Activated T-cell treated with anti-CD3 and anti-CD28 coated beads for 24 hours (primary cell): ENCODE measurements at places on chromosomes 3 and 15.
A peak's percentile ranks its signal among the peaks of the same experiment; 100 is the strongest.

GRCh38 chr15:58257776-58258325, 119.7 kb downstream of the AQP9 start:
- no peak for DNase-seq

GRCh38 chr3:148023994-148024393, 614.8 kb downstream of the ZIC1 start:
- no peak for DNase-seq

DNA sequence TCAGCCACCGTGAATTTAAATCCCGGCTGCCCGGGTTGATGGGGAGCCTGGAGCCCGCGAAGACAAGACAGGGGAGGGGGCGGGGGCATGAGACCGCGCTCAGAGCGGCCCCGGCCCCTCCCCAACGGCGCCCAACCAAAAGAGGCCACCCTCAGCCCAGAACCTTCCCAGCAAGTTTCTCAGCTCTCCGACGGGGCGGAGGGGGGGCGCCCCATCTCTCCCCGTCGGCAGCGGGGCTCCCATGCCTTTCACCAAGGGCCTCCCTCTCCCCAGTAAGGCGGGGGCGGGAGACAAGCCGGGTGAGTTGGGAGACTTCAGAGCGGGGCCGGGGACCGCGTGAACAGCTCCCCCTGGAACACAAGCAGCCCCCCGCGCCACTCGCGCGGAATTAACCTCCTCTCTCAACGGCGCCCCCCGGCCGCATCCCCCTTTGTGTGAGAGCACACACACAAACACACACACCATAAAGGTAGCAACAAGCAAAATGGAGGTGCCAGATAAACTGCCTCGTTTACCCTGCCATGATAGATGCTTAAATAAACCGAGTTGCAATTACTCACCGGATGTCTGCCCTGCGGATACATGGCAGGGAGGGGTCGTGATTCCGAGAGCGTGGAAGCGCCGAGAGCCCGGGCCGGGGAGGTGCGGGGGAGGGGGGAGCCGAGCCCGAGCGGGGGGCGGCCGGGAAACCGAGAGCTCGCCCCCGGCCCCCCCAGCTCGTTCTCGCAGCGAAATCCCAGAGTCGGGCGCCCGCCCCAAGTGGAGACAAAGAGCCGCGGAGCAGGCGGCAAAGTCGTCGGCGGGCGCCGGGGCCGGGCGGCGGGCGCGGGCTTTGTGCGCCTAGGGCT, 1.3 kb downstream of the TLE3 start:
- peak; percentile 48 for DNase-seq

DNA sequence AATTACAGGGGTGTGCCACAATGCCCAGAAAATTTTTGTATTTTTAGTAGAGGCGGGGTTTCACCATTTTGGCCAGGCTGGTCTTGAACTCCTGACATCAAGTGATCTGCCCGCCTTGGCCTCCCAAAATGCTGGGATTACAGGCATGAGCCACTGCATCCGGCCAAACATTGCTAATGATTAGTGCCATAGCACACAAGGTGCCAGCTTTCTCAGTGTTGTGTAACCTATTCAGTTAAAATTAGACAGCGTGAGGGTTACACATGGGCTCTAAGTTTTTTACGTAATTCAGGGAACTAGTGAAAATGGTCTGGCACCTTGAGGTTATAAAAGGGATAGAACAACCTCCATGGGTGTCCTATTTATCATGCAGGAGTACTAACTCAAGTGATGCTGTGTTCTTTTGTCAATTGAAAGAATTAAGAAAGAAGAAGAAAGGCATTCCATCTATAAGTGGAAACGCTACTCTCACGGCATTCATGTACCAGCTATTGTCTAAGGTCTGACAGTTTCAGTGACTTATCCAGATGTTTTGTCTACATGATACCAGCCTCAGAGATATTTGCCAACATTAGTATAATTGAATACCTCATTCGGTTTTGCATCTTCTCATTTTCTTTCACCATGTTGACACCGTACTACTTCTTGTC, 84.7 kb downstream of the EOMES start:
- DNase-seq = no peak

DNA sequence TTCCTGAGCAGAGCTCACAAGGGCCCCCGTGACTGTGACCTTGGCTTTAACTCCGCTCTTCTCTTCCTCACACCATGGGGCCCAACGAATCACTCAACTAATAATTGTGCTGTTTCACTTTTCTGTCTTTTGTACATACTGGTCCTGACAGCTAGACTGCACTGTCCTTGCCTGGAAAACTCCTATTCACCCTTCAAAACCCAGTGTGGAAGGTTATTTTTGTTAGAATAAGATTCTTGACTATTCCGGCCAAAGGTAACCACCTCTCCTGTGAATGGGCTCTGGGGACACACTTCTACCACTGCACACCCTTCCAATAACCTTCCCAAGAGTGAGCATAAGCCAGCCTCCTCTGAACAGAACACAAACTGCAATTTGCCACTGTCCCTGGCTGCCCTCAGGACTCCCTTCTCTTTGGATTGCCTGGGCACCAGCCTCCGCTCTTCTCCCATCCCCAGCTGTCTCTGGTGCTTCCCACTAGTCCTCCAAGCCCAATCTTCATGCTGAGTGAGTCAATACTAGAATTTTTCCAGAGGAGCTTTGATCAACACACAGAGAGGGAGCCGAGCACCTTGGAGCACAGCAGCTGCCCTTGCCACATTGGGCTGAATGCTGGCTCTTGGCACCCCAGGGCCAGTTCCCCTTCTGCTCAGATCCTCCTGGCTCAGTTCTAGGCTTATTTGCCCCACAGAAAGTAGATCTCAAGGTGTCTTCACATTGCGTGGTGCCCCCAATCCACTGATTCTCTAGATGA, 2.1 kb downstream of the SCN5A start:
- no peak for DNase-seq

DNA sequence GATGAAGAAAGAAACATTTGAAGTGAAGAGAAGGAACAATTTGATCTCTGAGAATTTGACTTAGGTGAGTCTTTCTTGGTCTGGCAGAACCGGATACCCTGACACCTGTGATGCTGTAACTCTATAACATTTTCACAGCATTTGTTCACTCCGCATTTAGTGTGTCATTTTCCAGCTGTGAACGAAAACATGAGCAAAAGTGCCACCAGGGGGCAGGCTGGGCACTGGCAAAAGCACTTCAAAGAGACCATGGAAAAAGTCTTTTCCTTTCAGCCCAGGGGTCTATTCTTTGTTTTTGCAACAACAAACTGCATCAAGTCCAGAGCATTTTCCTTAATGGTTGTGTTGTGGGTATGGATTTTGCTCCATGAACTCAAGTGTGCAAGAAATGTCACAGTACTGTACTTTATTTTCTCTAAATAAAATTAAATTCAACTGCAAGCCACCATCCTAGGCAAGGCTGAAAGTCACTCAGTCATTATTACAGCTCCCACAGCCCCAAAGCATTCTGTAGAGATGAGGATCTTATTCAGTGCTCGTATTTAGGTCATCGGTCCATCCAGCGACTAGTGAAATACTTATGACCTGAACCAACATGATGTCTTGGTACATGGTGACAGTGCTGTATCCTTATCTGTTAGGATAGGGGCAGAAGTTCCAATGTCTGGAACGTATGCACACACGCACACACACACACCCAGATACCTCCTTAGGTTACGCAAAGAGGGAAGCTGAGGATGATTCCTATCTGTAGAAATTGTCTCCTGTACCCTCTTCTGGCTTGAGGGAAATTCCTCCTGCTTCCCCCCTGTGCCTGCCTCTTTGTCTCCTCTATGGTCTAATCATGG, 125.5 kb downstream of the GADL1 start:
- peak; percentile 58 for DNase-seq

DNA sequence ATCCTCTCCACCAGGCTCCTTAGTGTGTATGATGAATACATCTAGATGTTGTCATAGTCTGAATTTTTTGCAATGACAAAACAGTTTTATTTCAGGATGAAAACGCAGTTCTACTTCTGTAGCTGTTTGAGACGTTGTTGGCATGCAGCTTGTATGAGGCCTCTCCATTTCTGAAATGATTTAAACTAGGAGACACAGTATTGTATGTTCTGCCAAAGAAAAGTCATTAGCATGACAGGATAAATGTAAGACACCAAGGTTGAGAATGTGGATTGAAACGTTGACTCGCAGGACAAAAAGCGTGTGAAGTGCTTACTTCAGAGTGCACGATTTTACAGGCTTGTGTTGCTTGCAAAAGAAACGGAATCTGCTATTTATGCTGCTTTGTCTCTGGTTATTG, 35.3 kb downstream of the ABHD17C start:
- no peak for DNase-seq

DNA sequence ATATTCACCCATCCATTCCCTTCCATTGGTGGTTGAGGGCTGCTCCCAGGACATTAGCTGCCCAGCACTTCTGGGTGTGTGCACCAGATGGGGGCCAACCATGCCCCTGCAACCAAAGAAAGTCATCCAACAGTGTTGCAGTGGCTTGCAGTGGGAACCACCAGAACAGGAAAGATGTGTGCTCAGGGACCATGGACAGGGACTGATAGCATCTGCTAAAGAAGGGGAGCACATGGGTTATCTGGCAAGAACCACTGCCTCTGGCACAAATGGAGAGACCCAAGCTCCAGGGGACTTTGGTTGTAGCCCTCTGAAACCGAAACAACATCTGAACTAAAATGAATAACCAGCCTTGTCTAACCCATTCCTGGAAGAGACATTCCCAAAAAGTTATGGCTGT, 8.1 kb downstream of the DCLK3 start:
- no peak for DNase-seq

GRCh38 chr15:96089405-96090058, 241.0 kb upstream of the NR2F2 start:
- DNase-seq = no peak

DNA sequence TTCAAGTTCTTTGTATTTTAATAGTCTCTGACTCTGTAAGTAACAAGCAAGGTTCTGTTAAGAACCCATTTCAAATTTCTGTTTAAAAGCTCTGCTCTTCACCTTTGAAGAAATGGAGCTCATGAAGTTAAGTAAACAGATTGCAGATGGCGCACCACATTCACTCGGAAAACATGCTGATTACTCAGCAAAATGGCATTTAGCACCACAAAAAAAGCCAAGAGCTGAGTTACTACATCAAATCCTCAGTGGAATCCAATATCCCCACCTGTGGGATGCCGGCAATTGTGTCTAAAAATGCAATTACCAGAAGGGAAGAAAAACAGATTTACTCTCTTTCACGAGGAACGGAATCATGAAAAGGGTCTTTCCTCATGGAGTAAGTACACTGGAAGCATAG, 758.0 kb downstream of the NTRK3 start:
- DNase-seq = no peak

DNA sequence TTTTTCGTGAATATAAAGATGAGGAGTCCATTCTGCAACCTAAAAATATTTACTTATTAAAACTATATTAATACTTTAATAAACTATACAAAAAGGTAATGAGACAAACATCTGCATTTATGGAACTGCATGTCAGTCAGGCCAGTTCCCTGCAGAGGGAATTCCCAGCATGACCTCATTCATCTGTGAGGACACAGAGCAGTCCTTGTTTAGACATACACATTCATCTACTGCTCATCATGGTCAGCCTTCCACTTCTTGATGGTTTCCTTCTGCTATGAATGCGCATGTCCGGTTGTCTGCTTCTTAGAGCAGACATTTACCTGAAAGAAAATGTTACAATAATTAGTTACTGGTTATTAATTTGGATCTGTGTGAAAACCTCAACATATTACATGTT, 3.3 kb upstream of the ACTR8 start:
- no peak for DNase-seq

DNA sequence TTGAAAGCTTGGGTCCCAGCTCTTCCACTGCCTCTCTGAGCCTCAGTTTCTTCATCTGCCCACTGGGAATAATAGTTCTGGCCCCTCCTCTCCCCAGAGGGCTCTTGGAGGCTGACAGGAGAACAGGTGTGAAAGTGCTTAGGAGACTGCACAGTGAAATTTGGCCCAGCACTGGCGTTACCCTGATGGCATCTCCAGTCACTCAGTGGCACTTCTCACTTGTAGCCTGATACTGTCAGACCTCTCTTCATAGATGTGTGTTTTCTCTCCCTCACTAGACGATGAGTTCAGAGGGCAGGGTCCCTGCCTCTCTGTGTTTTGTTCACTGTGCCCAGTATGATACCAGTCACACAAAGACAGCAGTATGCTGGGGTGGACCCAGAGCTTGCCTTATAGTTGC, 22.2 kb upstream of the IGDCC3 start:
- no peak for DNase-seq

- DNase-seq = no peak
Measured at GRCh38 chr3:128567705-128568356, 74.8 kb upstream of the GATA2 start.

DNA sequence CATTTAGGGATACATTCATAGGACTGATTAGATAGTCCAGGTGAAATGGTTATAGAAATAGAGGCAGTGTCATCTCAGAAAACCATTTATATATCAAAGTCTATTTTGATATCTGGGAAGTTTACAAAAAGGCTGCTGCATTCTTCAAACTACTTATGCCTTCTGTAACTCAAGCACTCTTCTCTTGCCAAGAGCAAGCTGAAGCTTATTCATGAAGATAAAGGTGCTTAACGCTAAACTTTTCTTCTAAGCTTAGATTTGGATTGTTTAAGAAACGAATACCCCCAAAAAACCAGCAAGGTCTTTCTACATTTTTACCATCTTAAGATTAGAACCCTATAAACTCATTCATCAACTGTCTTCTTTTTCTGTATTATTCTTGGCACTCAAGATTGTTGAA, 23.3 kb upstream of the USF3 start:
- DNase-seq = no peak

DNA sequence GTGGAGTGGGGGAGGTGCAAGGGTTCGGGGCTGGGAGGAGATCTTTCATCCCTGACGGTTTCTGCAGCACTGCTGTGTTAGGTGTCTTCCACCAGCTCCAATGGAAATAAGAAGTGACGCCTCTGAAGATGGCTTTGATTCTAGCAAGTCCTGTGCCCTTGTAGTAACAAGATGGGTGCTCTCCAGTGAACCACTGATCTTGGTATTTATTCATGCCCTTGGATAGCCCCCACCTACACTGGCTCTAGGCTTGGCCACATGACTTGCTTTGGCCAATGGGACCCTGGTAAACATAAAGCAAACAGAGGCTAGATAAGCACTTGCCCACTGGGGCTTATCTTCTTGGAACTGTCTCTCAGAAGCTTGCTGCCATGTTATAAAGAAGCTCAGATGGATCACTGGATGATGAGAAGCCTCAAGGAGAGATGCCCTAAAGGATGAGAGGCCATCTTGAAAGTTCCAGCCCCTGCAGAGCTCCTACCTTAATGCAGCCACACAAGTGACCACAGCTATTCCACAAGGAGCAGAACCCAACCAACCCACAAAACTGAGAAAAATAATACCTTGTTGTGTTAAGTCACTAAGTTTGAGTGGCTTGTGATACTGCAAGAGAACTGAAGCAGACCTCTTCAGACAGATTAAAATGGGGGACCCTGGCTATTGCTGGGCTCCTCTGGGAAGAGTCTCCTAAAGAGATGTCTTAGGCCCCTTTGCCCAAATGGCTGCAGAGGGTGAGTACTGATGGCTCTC, 137.9 kb downstream of the PDCD6IP start:
- no peak for DNase-seq

GRCh38 chr3:133113526-133113925, 75.3 kb downstream of the TMEM108 start:
- DNase-seq = no peak

- DNase-seq = no peak
Measured at GRCh38 chr3:179801263-179801662, 148.4 kb downstream of the USP13 start.

- DNase-seq = no peak
Measured at GRCh38 chr15:58584789-58585461, 153.1 kb downstream of the LIPC start.

- DNase-seq = no peak
Measured at GRCh38 chr15:26091184-26091583, 228.1 kb upstream of the ATP10A start.
